CD4-positive, alpha-beta T cell treated with Interleukin-12 subunit alpha and Interleukin-12 subunit beta, for 1 hour (primary cell): ENCODE measurements at places on chromosomes 16 and 17.

DNA sequence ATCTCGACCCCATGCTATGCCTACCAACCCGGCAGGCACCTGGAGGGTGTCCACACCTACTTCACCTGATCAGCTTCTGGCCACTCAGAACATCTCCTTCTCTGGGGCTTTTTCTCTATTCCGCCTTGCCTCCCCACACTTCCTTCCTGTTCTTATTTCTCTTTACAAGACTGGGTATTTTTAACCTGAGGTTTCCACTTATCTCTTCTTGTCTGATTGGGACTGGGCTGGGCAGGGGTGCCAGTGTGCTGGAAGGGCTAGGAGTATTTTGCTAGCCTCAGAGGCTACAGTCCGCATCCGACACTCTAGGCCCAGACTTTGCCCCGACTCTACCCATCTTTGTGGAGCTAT lies 26.2 kb upstream of the ZNF652 start:
- DNase-seq: peak; percentile 75

- no peak for DNase-seq
These were observed 1.4 kb downstream of the GSE1 start for GRCh38 chr16:85614338-85615013.

GRCh38 chr16:17103216-17103615 lies 367.5 kb downstream of the XYLT1 start:
- DNase-seq: no peak

GRCh38 chr17:36994438-36994837 lies 45.7 kb downstream of the AATF start:
- DNase-seq: no peak

DNA sequence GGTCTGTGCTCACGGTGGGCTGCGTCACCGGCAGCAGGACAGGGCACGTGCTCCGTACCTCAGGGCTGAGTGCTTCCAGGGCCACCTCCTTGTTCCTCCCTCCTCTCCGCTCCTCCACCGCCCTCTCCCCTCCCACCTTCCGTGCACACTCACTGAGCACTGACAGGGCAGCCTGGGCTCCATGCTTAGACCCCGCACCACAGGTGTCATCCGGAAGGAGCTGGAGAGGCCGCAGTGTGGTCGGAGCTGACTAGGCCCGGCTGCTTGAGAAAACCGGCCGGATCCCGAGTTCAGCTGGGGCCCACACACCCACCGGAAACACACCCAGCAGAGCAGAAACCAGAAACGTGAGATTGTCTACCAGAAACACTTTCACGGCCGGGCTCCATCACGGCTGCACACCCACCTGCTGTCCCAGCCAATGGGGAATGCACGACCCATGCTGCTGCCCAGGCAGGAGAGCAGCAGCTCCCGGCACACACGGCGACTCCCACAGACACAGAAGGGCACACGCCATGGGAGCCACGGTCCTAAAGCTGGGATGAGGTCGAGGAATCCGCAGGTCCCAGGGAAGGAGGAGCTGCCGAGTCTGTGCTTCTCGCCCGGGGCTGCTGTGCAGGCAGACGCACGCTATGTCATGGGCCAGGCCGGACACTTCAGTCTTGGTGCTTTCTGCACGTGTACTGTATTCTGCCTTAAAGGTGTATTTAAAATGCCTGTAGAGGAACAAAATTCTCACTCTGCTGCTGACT lies 55.0 kb upstream of the ZNF469 start:
- DNase-seq: no peak

GRCh38 chr17:61593426-61593825 lies 2.4 kb upstream of the NACA2 start:
- DNase-seq: no peak

DNA sequence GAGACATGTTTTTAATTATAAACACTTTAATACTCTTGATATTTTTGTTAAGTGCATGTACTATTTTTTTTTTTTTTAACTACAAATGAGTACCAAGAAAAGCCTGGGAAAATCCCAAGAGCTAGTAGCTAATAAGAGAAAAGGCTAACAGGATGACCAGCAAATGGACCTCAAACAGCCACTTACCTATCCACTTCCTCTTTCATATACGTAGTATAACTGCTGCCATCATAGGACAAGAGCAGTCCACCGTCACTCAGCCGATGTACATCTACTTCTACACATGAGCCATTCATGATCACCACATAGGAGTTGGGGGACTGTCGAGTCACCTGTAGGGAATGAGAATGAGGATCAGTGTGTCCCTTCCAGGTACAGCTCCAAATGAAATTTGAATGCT lies 128.0 kb upstream of the C17orf78 start:
- DNase-seq: no peak

- no peak for DNase-seq
These were observed 741 bp upstream of the DEXI start for GRCh38 chr16:10943064-10943353.

DNA sequence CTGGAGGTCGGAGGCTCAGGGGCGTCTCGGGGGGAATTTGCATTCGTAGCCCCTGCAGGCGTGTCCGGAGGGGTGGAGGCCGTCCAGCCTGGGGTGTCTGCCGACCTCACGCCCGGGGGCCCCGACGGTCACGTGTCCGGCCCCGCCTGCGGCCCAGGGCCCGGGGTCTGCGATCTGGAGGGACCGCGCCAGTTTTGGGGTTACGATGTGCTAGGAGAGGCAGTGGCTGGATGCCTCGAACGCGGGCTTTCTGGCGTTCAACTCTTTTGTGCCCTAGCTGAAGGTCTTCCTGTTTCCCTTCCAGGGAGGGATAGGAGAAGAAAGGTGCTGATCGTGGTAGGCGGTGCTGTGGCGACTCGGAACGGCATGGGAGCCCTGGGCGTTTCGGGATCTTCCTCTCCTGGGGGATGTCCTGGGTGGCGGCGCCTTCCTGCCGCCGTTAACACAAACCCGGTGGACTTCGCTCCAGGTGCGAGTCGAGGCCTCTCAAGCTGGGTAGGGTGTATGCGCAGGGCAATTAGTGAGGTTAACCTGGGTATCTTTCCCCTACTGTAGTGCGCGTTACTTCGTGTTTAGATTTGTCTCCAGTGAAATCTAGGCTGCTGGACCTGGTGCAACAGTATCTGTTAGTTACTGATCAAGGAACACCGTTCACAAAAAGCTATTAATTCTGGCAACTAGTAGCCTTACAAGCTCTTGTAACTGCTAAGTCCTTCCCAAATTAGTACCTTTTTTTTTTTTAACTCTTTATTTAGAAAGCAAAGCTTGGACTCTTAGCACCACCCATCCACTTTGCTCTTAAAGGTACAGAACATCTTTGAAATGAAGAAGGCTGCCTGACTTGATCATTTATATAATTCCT lies 1.3 kb downstream of the AKAP1 start:
- DNase-seq: peak; percentile 24

DNA sequence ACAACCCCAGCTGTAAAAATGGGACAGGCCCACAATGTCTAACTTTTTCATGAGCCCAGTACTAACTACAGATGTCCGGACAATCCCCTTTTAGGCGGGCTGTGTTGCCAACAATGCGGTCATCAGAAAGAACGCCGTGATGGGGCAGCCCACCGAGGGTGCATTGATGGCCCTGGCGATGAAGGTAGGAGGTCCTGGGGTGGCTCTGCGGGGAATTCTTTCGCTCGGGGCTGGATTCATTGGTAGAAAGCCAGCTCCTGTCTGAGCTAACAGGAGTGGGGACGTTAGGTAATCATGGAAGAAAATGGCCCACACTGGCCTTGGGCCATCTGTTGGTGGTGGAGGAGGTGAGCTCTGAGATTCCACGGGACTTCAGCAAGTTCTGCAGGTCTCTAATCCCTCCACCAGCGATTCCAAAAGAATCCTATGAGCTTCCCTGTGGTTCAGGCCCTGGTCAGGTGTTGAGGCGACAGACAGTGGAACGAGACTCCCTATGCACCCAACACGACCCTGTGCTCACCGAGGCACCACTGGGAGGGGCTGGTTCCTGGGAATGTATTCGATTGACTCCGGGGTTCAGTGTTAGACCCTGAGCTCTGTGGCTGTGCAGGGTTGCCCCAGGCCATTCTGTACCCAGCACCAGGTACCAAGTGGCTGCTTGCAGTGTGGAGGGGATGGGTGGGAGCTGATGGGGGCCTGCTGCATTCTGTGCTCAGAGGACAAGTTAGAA lies 61.9 kb downstream of the MEAK7 start:
- no peak for DNase-seq

DNA sequence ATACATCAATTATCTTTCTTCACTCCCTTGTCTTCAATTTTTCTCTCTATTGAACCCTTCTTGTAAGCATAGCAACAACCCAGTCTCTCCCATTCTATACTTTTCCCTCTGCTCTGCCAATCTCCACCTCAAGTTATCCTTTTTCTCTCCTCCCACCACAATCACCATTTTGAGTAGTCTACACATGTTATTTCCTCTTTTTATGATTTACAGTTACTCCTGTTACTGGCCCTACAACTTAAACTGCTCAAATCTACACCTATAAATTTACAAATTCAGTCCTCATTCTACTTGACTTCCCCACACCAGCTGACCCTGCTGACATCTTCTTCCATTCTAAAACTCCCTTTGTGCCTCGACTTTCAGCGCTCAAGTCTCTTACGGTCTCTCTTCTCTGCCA lies 84.6 kb downstream of the SPAG9 start:
- no peak for DNase-seq

DNA sequence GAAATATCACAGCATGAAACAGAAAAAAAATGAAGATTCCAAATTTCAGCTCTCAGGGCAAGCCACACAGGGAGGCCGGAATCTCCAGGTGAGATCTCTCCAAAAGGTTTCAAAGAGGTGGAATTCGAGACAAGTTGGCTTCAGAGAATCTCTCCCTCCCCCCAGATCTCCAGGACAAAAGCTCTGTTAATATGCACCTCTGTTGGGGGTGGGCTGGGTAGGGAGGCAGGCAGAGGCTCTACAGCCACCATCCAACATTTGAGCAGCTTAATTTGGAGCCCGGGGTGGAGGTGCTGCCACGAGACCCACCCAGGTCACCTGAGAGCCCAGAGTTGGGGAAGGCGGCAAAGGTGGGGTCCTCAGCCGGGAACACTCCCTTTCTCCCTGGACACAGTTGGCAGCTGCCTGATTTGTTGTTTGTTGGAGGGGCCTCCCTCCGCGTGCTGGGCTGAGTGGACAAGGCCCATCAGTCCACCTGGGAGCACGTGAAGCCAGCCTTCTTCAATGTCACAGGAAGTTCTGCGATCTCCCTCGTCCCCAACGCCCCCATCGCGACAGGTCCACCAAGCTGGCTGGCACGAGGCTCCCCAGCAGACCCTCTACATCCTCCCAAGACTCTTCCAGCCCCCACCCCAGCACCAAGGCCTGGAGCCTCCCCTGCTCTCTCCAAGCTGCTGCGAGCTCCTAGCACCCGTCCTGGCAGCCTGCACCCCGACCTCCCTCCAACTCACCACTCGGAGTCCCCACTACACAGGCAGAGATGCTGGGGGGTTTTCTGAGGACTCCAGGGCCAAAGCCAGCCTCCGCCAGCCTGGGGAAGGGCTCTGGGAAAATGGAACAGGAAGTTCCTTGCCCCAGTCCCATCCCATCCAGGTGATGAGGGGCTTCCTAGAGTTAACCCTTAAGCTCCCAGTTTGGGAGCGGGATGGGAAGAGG lies at the start of gene ZSCAN10:
Gene ZSCAN10, minus strand, starts transcription at position 836 of the 936 bp plus-strand sequence. CDS start 6,357 bp downstream, outside the sequence.
- no peak for DNase-seq

DNA sequence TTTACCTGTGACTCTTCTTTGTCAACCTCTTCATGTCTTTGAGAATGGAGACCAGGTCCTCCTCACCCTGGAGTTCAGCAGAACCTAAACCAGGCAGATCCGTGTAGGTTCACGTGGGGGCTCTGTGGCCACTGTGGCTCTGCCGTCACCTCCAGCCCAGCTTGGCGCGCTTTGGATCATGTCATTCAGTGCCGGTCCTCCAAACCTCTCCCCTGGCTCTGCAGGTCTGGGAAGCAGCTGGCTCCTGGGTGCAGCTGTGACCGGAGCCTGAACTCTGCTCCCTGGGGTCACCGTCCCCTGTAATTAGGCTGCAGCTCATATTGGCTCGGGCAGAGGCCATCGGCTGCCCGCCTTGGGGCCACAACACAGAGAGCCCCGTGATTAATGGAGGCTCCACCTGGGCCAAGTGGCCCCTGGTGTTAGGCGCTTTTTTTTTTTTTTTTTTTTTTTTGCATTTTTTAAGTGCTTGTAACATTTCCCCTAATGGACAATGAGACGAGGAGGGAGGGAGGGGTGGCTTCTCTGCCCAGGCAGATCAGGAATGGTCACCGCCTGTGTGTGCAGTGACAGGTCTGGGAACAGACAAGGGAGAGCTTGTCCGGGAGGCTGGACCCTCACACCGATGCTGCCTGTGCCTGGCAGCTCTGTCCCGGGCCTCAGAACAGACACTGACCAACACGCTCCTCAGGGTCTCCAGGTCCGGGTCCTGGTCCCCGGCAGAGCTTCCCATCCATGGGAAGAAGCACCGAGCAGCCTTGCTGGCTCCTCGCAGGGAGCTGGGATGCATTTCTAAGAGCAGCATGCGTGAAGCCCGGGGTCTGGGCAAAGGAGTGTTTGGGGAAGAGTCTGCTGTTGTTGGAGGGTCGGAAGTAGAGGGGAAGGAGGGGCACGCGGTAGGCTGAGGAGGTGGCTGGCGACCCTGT lies 247.9 kb downstream of the SEC14L1 start:
- DNase-seq: no peak

GRCh38 chr16:71965223-71965622 lies 35.0 kb downstream of the PKD1L3 start:
- DNase-seq: no peak

- DNase-seq: no peak
These were observed 5.3 kb downstream of the IGFALS start for GRCh38 chr16:1788095-1788707.
